ENCODE measurements at places on chromosomes 1 and 21. TPM values are rescaled to one million over a fixed set of nuclear protein-coding genes. Genes with fewer than 3 reads are reported as not detected.

DNA sequence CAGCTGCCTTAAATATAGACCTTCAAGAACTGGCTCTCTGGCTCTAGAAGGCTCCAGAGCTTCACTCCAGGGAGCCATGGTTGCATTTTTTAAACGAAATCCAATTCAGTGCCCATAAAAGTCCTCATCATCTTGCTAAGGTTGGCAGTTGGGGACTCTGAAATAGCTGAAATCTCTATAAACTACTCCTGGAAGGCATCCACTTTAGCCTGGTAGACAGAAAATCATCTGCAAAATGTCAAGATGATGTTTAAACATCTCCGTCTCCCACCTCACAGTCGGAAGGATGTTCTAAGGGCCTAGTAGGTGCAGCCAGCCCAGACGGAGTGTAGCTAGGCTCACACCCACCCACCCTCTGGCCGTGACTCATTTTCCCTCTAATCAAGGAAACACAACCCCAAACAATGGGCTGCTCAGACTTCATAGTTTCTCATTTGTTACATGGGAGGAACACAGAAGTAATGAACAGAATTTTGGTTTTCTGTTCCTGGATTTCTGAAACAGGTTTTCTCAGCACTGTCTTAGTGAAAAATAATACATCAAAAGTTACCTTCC, 235.4 kb upstream of the KAZN start:
- DNase-seq: no peak

DNA sequence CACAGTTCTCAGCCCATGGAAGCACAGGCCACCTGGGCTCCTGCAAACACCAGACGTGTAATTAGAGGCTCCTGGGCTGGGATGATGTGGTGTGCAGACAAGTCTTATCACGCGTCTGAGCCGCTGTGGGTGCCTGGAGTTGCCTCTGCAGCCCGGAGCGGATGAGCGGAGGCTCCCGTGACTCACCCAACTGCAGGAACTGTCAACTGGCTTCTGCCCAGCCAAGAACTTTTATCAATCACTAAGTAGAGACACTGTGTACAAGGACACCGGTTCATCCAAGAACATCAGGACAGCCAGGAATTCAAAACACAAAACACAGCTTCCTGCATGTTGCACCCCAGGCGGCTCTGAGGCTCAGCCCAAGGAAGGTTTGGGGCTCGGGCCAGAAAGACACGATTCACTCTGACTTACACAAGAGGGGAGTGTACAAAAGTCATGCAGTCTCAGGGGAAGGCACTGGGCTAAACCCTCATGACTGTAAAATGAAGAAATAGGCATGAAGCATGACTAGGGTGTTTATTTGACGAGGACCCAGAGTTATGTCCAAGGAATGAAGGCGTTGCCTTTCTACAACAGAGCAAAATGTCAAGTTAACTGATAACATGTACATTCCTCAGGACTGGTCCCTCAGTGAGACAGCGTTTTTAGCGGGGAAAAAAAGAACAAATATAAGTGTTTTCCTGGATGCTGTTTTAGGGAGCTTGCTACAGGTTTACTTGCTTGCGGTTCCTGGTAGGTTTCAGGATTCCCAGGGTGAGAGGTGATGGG, 21.1 kb downstream of the ERRFI1 start:
- DNase-seq: peak; percentile 66

GRCh38 chr1:4214826-4215225, 314.8 kb upstream of the C1orf174 start:
- DNase-seq: no peak

DNA sequence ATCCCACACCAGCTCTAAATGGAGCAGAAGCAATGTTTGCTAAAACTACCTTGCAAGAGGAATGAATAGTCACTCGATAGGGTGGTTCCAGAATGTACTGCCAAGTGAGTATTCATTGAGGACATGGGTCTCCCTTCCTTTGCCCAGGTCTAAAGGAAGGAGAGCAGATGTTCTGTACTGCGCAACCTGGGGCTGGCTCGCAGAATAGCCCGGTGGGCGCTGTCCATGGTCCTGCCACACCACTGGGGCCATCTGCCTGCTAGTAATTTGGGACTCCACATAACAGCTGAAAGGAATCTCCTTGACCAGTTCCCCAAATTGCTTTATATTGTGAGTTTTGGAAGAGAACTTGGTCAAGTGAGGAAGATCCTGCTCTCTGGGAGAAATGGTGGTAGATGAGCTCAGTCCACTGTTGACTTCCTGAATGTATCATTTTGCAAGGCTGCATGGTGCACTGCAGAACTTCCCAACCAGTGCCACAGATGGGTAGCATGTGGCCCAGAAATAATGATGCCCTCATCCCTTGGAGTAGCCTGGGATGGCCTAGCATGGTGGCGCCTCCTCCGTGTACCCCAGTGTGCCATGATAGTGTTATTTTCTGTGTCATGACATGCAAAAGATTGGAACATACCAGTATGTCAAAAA, 5.7 kb downstream of the SLC6A17 start:
- peak; percentile 65 for DNase-seq

The RHBG gene
- total RNA-seq: not detected

The ADAM30 gene
- total RNA-seq: not detected

The LCE2C gene
- total RNA-seq: not detected

All from stomach (tissue), 19 donors.